ENCODE measurements at places on chromosomes 12 and 14. TPM values are rescaled to one million over a fixed set of nuclear protein-coding genes. Genes with fewer than 3 reads are reported as not detected.

DNA sequence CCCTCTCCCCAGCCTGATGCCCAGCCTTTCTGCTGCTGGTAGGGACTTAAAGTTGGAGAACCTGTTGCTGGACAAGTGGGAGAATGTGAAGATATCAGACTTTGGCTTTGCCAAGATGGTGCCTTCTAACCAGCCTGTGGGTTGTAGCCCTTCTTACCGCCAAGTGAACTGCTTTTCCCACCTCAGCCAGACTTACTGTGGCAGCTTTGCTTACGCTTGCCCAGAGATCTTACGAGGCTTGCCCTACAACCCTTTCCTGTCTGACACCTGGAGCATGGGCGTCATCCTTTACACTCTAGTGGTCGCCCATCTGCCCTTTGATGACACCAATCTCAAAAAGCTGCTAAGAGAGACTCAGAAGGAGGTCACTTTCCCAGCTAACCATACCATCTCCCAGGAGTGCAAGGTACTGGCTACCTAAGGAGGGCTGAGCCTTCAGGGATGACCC is 1.6 kb downstream of the TSSK4 start:
- peaks cover 5% of the 10 kb centered on the region for H3K36me3 ChIP-seq
- H3K27ac ChIP-seq, result no peak overlapping the region
- H3K4me3 ChIP-seq, result no peak overlapping the region
- no peaks in the 10 kb centered on the region for H3K27me3 ChIP-seq

DNA sequence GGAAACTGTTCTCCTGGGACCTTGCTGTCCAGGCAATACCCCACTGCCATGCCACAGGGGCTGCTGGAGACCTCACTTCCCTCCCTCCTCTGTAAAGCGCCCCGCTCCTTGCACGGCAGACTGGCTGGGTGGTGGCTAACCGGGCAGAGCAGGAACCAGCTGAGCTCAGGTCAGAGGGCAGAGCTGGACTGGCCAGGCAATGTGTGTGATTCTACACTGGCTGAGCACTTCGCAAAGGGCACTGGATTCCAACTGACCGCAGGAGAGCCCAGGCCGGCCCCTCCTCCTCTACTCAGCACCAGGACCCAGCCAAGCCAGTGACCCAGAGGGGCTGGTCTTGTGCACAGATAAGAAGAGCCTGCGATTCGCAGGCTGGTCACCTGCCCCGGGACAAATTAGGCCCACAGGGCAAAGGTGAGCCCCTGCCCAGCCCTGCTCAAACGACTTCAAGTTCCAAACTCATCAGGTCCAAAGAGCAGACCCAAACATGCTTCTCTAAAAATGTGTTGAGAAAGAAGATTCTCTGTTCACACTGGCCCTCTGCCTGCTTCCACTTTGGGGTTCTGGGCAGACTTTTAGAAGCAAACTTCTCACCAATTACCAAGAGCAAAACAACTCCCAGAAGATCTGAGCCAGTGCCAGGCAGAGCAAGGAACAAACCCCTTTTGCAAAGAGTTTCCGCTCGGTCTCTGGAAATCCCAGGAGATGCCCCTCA is 54.9 kb upstream of the DIO3 start:
- peak; percentile 59 for DNase-seq
- H3K4me3 ChIP-seq, result no peak overlapping the region
- no peak overlapping the region for H3K27ac ChIP-seq
- H3K4me1 ChIP-seq, result no peaks in the 10 kb centered on the region
- H3K36me3 ChIP-seq, result no peaks in the 10 kb centered on the region
- no peaks in the 10 kb centered on the region for H3K27me3 ChIP-seq

DNA sequence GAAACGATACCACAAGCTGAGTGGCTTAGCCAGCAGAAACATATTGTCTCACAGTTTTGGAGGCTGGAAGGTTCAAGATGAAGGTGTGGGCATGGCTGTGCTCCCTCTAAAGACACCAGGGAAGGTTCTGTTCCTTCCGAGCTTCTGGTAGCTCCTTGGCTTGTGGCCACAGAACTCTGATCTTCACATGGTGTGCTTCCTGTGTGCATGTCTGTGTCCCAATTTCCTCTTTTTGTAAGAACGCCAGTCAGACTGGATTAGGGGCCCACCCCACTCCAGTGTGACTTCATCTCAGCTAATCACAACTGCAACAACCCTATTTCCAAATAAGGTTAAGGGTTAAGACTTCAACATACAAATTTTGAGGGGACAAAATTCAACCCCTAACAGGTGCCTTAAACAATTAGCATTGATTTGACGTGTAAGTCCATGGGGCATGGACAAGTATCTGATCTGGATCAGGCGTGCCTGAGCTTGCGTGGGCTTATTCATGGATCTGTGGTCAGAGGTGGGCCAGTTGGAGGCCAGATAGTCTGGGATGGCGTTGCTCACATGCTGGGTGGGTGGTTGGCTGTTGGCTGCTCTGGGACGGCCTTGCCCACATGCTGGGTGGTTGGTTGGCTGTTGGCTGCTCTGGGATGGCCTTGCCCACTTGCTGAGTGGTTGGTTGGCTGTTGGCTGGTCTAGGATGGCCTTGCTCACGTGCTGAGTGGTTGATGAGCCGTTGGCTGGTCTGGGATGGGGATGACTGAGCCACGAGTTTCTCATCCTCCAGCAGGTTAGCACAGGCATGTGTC is 88.5 kb downstream of the LGMN start:
- no peak for DNase-seq
- no peaks in the 10 kb centered on the region for H3K27me3 ChIP-seq
- no peak overlapping the region for H3K4me3 ChIP-seq
- no peaks in the 10 kb centered on the region for H3K4me1 ChIP-seq
- H3K36me3 ChIP-seq, result peaks cover 2% of the 10 kb centered on the region

GRCh38 chr12:109266106-109266879 is 42.8 kb downstream of the FOXN4 start:
- H3K4me1 ChIP-seq, result no peaks in the 10 kb centered on the region
- DNase-seq, result no peak
- no peak overlapping the region for H3K4me3 ChIP-seq
- H3K27ac ChIP-seq, result no peak overlapping the region
- no peaks in the 10 kb centered on the region for H3K27me3 ChIP-seq
- H3K36me3 ChIP-seq, result no peaks in the 10 kb centered on the region

GRCh38 chr12:77256956-77257355 is 191.6 kb upstream of the E2F7 start:
- no peak overlapping the region for H3K4me3 ChIP-seq
- H3K27me3 ChIP-seq, result no peaks in the 10 kb centered on the region
- H3K27ac ChIP-seq, result no peak overlapping the region
- no peaks in the 10 kb centered on the region for H3K36me3 ChIP-seq
- no peak for DNase-seq

DNA sequence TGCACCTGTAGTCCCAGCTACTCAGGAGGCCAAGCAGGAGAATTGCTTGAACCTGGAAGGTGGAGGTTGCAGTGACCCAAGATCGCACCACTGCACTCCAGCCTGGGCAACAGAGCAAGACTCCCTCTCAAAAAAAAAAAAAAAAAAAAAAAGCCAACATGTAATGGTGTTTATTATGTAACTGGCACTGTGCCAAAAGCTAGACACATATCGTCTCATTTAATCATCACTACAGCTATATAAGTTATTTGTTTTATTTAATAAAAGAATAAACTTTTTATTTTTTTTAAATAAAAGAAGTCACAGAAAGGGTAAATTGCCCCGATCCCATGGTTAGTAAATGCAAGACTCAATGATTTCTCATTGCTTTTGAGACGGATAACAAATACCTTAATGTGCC is 76.9 kb downstream of the PTCSC3 start:
- H3K27ac ChIP-seq, result no peak overlapping the region
- no peaks in the 10 kb centered on the region for H3K4me1 ChIP-seq
- H3K36me3 ChIP-seq, result no peaks in the 10 kb centered on the region
- no peaks in the 10 kb centered on the region for H3K27me3 ChIP-seq
- no peak overlapping the region for H3K4me3 ChIP-seq
- no peak for DNase-seq

DNA sequence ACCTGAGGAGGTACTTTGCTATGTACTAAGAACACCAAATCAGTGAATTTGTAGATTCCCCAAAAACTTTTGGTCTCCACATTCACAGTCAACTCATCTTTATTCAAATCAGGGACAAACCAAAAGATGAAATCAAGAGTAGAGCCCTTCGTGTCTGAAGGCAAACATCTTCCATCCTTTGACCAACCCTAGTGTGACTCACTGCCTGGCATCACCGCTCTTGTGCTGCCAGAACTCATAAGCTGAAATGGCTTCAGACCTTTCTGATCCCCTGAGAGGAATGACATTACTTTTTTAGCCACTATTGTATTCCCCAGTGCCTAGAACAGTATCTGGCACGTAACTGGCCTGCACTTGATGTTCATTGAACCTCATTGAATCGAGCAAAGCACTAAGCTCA is 50.1 kb downstream of the GOLGA5 start:
- H3K36me3 ChIP-seq, result peaks cover under 1% of the 10 kb centered on the region
- no peaks in the 10 kb centered on the region for H3K4me1 ChIP-seq
- no peak overlapping the region for H3K4me3 ChIP-seq
- no peak overlapping the region for H3K27ac ChIP-seq
- no peak for DNase-seq

DNA sequence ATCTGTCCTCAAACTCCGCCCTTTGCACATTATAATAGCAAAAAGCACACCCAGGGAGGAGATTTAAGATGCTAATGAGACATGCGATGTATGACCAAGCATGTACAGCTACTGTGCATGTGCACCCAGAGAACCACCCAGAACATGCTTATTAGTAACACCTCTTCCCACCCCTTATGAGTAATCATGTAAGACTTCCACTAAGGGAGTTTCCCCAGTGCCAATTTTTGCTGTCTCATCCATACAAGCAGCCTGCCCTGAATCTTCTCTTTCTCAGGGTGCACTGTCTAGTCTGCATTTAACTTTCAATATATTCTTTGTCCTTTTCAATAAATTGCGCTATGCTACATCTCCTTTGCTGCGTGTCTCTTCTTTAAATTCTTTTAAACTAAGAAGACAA is 830.0 kb upstream of the NOVA1 start:
- no peak for DNase-seq
- H3K4me1 ChIP-seq, result no peaks in the 10 kb centered on the region
- H3K27ac ChIP-seq, result no peak overlapping the region
- no peaks in the 10 kb centered on the region for H3K36me3 ChIP-seq

Gene PARPBP
- total RNA-seq, result 7.2 TPM

Gene COL2A1
- total RNA-seq, result not detected

Gene LRCOL1
- 1.2 TPM for total RNA-seq

Gene POTEG
- total RNA-seq, result not detected
